ENCODE measurements at places on chromosomes 7 and 10. TPM values are rescaled to one million over a fixed set of nuclear protein-coding genes. Genes with fewer than 3 reads are reported as not detected.

Gene AQP1
- total RNA-seq = 127 TPM

Gene TMEM26
- total RNA-seq = 12.2 TPM

Gene MTPN
- 146 TPM for total RNA-seq

Gene GTF2I
- 93.4 TPM for total RNA-seq

Gene RPA3
- 31.7 TPM for total RNA-seq

Gene HOXA7
- not detected for total RNA-seq

Gene MACC1
- total RNA-seq = 0.06 TPM

Gene C10orf62
- 0.13 TPM for total RNA-seq

Gene INMT
- 3.5 TPM for total RNA-seq

Gene AKR1E2
- total RNA-seq = 5.0 TPM

Gene ARHGEF35
- 3.0 TPM for total RNA-seq

Gene FLNC
- 110 TPM for total RNA-seq

Gene AOC1
- not detected for total RNA-seq

Gene FKBP6
- total RNA-seq = not detected

Gene LHFPL3
- total RNA-seq = not detected

Gene NUTM2D
- 1.6 TPM for total RNA-seq

Gene DGKI
- total RNA-seq = 5.3 TPM

Gene TAS2R39
- not detected for total RNA-seq

Gene EMX2
- not detected for total RNA-seq

Gene EFCAB10
- not detected for total RNA-seq

Gene NODAL
- total RNA-seq = not detected

Gene FAM25C
- total RNA-seq = not detected

Gene CFTR
- not detected for total RNA-seq

Gene MCM10
- 5.2 TPM for total RNA-seq

Gene CRYGN
- 0.13 TPM for total RNA-seq

Gene NUP205
- total RNA-seq = 39.2 TPM

Gene GJD4
- total RNA-seq = not detected

Gene MSMB
- not detected for total RNA-seq

Gene FAM24B
- total RNA-seq = 3.7 TPM

Gene SORCS1
- under 0.01 TPM for total RNA-seq

Gene SLIT1
- total RNA-seq = 0.31 TPM

Gene TDRD1
- 1.9 TPM for total RNA-seq

Gene OR2A1
- total RNA-seq = under 0.01 TPM

Gene TMEM130
- 0.25 TPM for total RNA-seq

Gene LIPM
- total RNA-seq = not detected

Gene HTR5A
- total RNA-seq = not detected

Gene ABCB1
- 3.9 TPM for total RNA-seq

Gene ENTPD7
- total RNA-seq = 10.4 TPM

Gene SEMA3C
- 39.1 TPM for total RNA-seq

Gene DPYSL4
- total RNA-seq = 2.6 TPM

Gene KCND2
- total RNA-seq = 0.13 TPM

Gene SEMA4G
- 0.13 TPM for total RNA-seq

Gene WIPF3
- total RNA-seq = not detected

Gene NOBOX
- total RNA-seq = not detected

Gene PDK4
- 3.2 TPM for total RNA-seq

Gene CH25H
- total RNA-seq = 0.40 TPM

Gene TMEM270
- total RNA-seq = not detected

Gene ASIC3
- not detected for total RNA-seq
